ENCODE measurements at places on chromosomes 16 and 17. TPM values are rescaled to one million over a fixed set of nuclear protein-coding genes. Genes with fewer than 3 reads are reported as not detected.

The KRT12 gene
- not detected for total RNA-seq

The SAMD14 gene
- total RNA-seq: 2.5 TPM

The KRTAP16-1 gene
- not detected for total RNA-seq

The TNFRSF13B gene
- total RNA-seq: not detected

The HAS3 gene
- total RNA-seq: 1.1 TPM

The IL21R gene
- total RNA-seq: not detected

The SERPINF2 gene
- total RNA-seq: 6.6 TPM

The GUCY2D gene
- total RNA-seq: not detected

The JPH3 gene
- total RNA-seq: 0.13 TPM

The XYLT2 gene
- 28.9 TPM for total RNA-seq

The STH gene
- not detected for total RNA-seq

GRCh38 chr17:49990921-49991320 is 4.1 kb downstream of the DLX3 start:
- no peak overlapping the region for H3K27ac ChIP-seq
- H3K27me3 ChIP-seq: no peaks in the 10 kb centered on the region
- no peaks in the 10 kb centered on the region for H3K4me1 ChIP-seq
- H3K36me3 ChIP-seq: no peaks in the 10 kb centered on the region

- no peak overlapping the region for H3K4me3 ChIP-seq
- no peaks in the 10 kb centered on the region for H3K36me3 ChIP-seq
- H3K4me1 ChIP-seq: peaks cover 24% of the 10 kb centered on the region
- DNase-seq: no peak
Measured at GRCh38 chr17:64509179-64509578, 2.4 kb downstream of the CEP95 start.

DNA sequence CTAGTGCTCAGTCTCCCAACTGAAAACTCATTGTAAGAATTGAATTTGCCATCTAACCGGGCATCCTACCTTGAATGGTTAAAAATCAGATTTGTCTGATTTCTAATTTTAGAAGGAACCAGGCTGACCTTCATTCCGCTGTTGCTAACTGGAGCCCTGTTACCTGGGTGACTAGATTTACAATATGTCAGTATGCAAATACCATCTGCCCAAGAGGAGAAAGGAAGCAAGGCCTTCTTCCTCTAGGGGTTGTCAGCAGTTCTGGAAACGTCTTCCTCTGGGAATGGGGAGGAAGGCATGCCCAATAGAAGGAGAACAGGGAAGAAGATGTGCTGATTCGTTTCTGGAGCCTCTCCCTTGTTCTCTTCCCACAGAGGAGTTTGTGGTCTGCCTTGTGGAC is 137.9 kb downstream of the PITPNC1 start:
- no peaks in the 10 kb centered on the region for H3K36me3 ChIP-seq
- DNase-seq: no peak
- no peak overlapping the region for H3K4me3 ChIP-seq
- H3K4me1 ChIP-seq: no peaks in the 10 kb centered on the region

DNA sequence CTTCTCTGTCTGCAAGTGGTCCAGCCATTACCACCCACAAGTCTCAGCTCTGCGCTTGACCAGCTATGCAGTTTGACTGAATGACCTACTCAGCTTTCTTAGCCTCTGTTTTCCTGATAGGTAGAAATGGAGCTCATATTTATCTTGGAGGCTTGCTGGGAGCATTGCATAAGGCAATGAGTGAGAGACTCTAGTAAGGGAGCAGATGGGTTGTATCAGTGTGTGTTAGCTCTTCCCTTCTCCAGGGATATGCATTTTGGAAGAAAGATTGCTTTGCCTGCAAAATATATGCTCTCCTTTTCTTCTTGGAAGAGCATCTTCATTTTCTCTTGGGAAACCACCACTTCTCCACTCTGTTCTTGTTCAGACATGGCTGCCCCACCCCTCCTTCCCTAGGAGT is 26.1 kb downstream of the DHRS7C start:
- H3K27ac ChIP-seq: no peak overlapping the region
- no peaks in the 10 kb centered on the region for H3K4me1 ChIP-seq
- H3K4me3 ChIP-seq: no peak overlapping the region
- H3K27me3 ChIP-seq: no peaks in the 10 kb centered on the region
- DNase-seq: no peak
- H3K36me3 ChIP-seq: no peaks in the 10 kb centered on the region

DNA sequence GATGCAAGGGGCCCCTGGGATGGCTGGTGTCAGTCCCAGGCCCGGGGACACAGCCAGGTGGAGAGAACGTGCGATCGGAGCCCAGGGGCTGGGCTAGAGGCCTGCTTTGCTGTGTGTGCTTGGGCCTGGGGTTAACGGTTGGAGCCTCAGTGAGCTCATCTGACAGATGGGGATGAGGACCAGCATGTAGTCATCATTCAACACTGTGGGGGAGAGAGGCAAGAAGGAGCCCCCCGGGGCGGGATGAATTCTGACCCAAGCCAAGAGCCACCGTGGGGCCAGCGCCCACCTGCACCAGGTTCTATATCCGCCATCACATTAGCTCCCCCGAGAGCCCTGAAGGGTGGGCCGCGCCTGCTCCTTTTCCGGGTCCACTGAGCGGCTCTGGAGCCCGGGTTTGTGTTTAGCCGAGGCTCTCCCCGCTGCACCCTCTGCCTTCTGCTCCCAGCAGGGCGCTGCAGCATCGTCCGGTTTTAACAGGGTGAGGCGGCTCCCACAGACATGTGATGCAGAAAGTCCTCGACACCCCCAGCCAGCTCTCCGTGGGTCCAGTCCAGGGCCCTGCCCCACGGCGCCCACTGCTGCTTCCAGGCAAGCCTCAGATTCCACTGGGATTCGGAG is 365.7 kb downstream of the SEC14L1 start:
- H3K4me1 ChIP-seq: no peaks in the 10 kb centered on the region
- H3K27me3 ChIP-seq: no peaks in the 10 kb centered on the region
- no peak overlapping the region for H3K4me3 ChIP-seq
- no peak for DNase-seq

DNA sequence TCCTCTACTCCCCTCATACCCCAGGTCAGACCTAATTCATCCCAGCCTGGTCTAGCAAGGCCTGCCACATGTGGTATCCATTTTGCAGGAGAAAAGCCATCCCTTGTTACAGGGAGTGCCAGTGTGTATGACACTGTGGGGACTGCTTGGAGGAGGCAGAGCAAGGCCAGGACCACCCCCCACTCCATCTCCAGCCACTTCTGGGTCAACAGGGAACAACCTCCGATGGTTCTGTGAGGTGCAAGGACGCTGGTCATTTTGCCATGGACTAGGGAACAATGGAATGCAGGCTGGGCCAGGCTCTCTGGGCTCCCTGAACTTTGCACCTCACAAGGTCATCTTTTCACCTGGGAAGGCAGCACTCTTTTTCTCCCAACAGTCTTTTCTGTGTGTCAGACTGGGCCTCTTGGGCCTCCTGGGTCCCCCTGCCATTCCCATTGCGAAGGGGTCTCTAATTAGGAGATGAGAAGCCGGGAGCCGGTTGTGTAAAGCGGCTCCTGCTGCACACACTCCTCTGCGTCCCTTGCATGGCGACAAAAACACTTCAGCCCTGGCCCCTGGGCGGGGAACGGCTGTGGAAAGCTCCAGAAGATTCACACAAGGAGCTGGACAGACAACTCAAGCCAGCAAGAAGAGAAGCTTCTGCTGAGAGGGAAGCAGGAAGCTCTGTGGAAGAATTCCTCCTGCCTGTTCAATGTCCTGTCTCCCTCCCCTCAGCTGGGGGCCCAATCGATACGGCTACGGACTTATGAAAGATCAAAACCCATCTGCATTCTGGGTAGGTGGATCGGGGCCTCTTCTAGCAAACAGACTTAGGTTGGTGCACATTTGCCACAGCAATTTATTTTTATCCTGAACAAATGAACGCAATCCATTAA is 38.5 kb upstream of the MTSS2 start:
- no peaks in the 10 kb centered on the region for H3K27me3 ChIP-seq
- peak overlapping the region; percentile 63 for H3K27ac ChIP-seq
- H3K36me3 ChIP-seq: no peaks in the 10 kb centered on the region

- no peak overlapping the region for H3K4me3 ChIP-seq
- no peak for DNase-seq
- no peaks in the 10 kb centered on the region for H3K4me1 ChIP-seq
- H3K36me3 ChIP-seq: no peaks in the 10 kb centered on the region
Measured at GRCh38 chr17:16977932-16978331, 6.0 kb upstream of the TNFRSF13B start.

DNA sequence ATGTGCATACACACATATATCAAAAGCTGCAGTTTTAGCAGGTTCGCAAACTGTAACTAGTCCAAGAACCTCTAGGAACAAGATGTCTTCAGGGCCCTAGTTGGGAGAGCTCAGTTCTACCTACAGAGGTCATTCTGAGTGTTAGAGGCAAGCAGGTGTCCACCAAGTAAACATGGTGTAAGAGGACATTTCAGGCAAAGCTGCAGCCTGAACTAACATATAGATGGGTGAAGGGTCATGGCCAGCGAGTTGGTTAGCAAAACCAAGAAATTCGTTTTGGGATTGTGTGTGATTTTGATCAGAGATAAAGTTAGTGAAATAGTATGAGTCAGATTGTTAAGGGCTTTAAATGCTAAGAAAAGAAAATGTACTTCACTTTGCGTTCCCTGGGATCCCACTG is 24.6 kb downstream of the C17orf75 start:
- no peaks in the 10 kb centered on the region for H3K36me3 ChIP-seq
- DNase-seq: no peak
- H3K4me1 ChIP-seq: no peaks in the 10 kb centered on the region

GRCh38 chr16:675884-676564 is 553 bp downstream of the RHBDL1 start:
- H3K4me1 ChIP-seq: peaks cover 38% of the 10 kb centered on the region
- H3K4me3 ChIP-seq: peak overlapping the region; percentile 50
- peaks cover 32% of the 10 kb centered on the region for H3K36me3 ChIP-seq

DNA sequence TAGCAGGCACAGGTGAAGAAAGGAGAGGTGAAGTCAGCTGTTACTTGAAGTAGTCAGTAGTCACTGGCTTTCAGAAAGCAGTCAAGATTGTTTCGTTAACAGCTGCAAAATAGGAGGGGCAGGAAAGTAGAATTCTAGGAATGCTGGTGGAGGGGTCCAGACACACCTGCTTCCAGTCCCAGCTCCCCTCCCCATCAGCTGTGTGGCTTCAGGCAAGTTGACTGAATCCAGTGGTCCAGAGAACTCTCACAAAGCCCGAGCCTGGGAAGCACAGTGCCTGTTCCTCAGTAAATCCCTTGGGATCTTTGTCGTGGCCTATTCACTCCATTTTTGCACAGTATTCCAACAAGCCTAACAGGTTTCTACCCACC is 4.6 kb upstream of the SOCS1 start:
- no peaks in the 10 kb centered on the region for H3K36me3 ChIP-seq
- no peak overlapping the region for H3K27ac ChIP-seq
- no peak overlapping the region for H3K4me3 ChIP-seq
- peaks cover 40% of the 10 kb centered on the region for H3K4me1 ChIP-seq
- H3K27me3 ChIP-seq: no peaks in the 10 kb centered on the region
- no peak for DNase-seq

GRCh38 chr17:58632324-58633314 is 59.2 kb downstream of the TEX14 start:
- H3K4me3 ChIP-seq: peak overlapping the region; percentile 47
- H3K27me3 ChIP-seq: no peaks in the 10 kb centered on the region
- no peak for DNase-seq
- peak overlapping the region; percentile 67 for H3K27ac ChIP-seq
- no peaks in the 10 kb centered on the region for H3K4me1 ChIP-seq
- no peaks in the 10 kb centered on the region for H3K36me3 ChIP-seq

DNA sequence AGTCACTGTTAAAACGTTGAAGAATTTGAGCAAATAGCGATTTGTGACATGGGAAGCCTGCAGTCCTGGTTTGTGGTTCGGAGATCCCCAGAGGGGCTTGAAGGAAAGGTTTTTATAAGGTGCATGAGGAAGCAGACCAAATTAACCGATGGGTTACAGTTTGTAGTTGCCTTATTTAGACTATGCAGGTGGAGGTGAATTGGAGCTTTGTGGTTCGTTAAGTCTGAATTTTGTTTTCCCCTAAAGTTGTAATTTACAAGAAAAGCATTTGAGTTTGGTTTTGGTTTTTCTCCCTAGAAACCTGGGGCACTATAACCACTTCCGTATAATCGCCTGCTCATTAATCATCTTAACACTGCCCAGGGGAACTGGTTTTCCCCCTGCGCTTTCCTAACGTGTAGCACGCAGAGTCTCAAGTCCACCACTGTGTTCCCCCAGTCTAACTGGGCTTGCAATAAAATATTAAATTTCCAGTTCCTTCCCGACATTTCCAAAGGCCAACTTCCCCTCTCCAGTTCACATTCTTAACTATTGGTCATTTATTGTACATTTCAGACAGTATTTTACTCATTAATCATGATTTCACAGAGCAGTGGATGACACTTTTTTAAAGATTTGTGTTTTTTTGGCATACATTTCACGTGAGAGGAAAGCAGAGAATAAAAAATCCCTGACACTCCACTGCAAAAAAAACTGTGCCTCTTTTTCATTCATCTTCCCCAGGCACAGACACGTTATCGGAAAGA is 932 bp downstream of the ZNF267 start:
- DNase-seq: peak; percentile 64
- H3K27me3 ChIP-seq: no peaks in the 10 kb centered on the region
- peak overlapping the region; percentile 89 for H3K4me3 ChIP-seq
- peak overlapping the region; percentile 96 for H3K27ac ChIP-seq
- H3K36me3 ChIP-seq: no peaks in the 10 kb centered on the region

DNA sequence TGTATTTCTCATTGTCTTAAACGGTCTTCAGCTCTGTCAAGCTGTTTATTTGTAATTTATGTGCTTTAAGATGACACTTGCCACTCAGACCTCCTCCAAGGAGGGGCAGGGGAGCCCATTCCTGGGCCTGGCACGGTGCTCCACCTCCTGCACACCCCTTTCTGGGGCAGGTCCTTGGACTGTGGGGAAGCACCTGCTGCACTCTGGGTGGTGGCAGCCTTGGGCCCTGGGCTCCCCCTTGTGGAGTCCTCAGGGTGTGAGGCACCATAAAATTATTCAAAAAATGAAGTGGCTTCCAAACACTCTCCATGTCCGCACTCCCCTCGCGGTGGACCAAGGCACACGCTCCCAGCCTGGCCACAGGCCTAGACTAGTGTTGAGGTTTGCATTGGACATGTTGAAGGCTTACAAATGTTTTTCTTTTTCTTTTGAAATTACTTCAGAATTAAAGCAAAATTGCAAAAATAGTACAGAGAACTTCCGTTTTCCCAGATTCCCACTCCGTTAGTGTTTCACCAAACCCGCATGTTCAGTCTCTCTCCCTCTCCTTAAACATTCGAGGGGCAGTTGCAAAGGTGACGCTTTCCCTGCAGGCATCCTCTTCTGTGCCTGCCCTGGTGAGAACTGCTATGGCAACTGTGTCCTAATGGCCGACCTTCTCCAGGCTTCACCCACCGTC is 32.4 kb downstream of the FOXK2 start:
- peak; percentile 76 for DNase-seq
- no peak overlapping the region for H3K27ac ChIP-seq
- H3K4me3 ChIP-seq: no peak overlapping the region

GRCh38 chr17:78092794-78093324 is 35.7 kb downstream of the TMC6 start:
- H3K4me1 ChIP-seq: no peaks in the 10 kb centered on the region
- H3K36me3 ChIP-seq: peaks cover 83% of the 10 kb centered on the region
- DNase-seq: no peak
- H3K27me3 ChIP-seq: no peaks in the 10 kb centered on the region
- no peak overlapping the region for H3K4me3 ChIP-seq
